ENCODE measurements at places on chromosomes 11 and 22.

DNA sequence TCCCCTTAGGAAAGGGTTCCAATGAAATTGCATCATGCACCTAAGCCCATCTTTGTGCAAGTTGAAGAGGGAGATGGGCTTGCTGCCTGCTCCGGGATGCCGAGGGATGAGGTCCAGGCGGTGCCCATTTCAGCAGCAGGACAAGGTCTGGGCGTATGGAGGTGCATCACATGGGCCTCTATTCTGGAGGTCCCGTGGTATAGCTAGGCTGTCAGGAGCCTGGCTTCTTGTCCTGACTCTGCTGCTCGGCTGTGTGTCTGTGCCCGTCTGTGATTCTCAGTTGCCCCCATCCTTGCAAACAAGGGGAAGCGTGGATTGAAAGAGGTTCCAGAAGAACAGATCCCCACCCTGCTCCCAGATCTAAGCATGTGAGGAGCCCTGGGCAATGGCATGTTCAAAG lies 130.0 kb downstream of the OSBP2 start:
- no peak for DNase-seq

DNA sequence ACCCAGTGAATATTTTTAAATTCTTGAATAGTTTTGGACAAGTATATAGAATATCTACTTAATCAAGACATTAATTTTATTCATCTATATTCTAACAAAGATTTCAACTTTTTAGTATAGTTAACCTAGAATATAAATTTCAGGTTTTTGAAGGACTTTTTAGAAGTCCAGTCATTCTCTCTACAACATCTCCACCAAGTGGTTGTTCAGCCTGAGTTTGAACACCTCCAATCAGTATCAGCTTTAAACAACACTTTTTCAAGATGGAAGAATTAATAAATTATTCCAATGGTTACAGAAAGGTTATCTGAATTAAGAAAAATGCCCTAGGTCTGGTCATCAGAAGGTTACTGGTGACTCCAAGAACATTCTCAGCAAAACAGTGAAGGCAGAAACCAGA lies 31.8 kb downstream of the EIF3M start:
- DNase-seq = peak; percentile 3

DNA sequence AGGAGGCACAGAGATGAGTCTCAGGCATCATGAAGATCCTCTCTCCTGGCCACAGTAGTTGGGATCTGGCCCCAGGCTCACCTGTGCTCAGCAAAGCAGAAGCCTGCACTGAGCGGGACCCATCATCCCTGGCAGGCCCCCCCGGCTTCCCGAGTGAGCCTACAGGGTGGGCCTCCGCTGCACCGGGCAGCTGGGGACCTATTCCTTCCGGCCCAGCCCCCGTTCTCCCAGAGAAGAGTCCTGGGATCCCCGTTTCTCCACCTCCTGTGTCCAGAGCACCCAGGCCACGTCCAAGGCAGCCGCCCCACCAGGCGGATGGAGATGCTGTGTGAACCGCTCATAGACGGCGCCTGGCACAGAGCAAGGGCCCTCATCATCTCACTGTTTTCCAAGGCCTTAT lies 52.5 kb downstream of the ANO1 start:
- DNase-seq = no peak

- peak; percentile 29 for DNase-seq
Measured at GRCh38 chr22:17370026-17370765, 936 bp downstream of the CECR2 start.

DNA sequence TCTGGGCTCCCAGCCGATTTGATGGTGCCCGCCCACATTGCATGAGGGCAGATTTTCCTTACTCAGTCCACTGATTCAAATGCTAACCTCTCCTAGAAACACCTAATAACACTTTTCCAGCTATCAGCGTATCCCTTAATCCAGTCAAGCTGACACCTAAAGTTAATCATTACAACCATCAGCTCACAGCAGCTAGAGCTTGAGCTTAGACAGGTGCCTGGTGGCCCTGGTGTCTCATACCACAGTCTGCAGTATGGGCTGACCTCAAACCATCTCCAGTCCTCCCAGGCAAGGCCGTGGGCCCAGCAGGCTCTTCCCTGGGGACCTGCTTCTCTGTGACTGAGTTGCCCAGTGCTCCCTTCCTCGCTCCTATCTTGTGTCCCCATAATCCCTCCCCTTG lies 174.4 kb upstream of the NECTIN1 start:
- no peak for DNase-seq

- no peak for DNase-seq
Measured at GRCh38 chr11:43786016-43786415, 94.6 kb upstream of the ALKBH3 start.

DNA sequence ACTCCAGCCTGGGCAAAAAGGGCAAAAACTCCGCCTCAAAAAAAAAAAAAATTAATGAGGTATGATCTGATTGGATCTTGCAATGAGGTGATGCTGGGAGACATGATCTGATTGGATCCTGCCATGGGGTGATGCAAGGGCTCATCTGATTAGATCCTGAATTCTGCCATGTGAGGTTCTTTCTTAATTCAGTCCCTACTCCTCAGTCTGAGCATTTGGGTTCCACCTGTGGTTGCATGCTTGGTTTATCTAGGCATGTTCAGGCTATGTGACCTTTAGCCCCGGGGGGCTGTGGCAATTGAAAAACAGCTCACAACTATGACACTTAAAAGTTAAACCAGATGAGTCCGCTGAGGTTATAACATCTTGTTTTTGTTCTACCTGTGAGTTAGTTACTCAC lies 4.8 kb upstream of the TRIM6 start:
- no peak for DNase-seq

DNA sequence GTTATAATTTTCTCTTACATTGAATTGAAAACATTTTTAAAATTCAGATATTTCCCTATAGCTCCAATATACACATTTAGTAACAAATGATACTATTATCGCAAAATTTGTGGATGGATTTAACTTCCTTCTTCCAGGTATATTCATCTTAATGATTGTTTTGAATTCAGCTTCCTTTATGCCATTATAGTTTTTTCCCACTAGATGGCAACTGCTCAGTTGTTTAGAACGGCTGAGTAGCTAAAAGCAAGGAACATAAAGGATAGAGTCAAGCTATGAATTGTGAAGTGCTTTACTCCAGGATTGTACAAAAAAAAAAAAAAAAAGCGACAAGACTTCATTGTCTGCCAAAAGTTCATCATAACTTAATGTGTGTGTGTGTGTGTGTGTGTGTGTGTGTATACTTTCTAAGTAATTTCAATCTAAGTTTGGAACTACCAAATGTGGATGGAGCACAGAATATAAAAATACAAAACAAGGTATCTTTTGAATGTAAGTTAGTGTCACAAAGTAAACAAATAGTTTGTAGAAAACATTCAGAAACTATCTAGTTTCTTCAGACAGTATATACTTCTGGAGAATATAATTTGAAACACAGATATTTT lies 846.4 kb downstream of the DLG2 start:
- no peak for DNase-seq

DNA sequence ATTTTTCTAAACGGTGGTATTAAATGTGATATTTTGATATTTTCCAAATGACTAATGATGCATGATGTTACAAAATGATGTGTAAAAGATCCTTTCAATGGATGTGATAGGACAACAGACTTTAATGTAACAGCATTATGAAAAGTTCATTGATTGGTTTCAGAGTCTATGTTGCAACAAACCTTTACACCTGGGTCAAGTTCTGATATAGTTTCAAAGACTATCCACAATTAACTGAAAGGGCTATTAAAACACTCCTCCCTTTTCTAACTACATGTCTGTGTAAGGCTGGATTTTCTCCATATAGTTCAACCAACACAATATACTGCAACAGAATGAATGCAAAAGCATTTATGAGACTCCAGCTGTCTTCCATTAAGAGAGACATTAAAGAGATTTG lies 35.7 kb downstream of the SMCO4 start:
- DNase-seq = no peak

- no peak for DNase-seq
Measured at GRCh38 chr11:79486242-79486984, 45.6 kb upstream of the TENM4 start.

DNA sequence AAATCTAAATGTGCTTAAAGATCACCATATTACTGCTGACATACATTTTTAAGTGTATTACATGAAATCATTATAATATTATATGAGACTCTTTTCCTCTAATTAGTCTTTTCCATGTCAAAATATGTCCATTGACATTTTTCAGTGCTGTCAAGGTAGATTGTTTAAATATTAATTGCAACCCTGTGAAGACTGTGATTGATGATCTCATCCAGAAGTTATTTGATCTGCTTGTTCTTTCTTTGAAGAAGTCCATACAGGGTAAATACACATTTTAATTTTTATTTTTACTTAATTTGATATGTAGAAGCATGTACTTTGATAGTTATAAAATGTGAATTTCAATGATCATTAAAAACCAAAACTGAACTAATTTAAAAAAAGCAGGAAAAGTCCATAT lies 38.4 kb downstream of the DYNC2H1 start:
- no peak for DNase-seq

DNA sequence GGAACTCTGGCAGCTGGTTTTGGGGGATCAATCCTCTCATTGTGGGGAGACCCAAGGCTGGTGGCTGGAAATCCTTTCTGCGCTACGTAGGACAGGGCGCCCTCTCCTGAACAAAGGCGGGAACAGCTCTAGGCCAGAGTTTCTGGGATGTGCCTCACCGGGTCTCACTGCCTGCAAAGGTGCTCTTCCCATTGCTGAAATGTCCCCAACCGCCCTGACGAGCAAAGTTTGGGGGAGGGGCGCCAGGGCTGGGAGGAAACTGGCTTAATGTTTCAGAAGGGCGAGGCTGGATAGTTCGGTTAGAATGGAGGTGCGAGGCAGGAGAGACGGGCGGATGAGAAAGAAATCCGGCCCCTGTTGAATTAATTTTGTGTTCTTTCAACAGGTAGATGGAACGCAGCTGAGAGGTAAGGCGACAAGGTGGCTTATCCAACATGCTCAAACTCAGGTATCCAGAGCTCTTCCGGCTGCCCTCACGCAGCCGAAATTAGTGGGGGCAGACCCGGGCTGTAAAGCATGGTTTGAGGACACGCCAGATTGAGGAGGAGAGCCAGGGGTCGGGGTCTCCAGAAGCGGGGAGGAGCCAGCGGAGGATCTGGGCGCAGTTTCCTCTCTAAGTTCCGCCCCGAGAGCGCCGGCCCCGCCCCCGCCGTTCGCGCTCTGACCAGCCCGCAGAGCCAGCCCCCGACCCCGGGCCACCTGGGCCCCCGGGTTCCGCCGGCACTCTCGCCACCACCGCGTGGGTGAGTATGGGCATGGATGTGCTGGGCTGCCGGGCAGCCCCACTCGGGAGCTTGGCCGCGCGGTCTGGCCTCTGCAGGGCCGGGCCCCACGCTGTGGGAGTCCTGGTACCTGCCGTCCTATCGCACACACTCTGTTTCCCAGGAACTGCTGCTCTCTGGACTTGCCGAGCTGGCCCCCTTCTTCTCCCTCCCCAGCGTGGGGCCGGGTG lies at the start of gene PGAP2:
Gene PGAP2, plus strand, starts transcription at position 652 of the 952 bp plus-strand sequence. CDS start 2,700 bp downstream, outside the sequence.
- DNase-seq = peak; percentile 94

GRCh38 chr11:86274999-86275398 lies 27.0 kb upstream of the HIKESHI start:
- no peak for DNase-seq

DNA sequence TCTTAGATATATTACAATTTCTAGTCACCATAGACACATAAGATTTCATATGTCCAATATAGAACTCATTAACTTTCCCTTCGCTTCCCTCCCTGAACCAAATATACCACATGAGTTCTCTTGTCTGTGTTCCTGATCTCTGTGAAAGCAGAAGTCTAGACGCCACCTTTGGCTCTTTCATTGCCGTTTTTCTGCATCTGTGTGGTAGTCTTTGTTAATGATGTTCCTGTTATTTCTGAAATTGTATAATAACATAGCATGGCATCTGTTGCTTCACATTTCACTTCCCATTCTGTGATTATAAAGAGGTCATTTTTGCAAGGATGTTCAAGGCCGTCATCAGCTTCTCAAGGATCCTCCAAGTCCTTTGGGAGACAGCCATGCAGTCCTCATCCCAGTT lies 58.5 kb downstream of the NCAM1 start:
- no peak for DNase-seq

DNA sequence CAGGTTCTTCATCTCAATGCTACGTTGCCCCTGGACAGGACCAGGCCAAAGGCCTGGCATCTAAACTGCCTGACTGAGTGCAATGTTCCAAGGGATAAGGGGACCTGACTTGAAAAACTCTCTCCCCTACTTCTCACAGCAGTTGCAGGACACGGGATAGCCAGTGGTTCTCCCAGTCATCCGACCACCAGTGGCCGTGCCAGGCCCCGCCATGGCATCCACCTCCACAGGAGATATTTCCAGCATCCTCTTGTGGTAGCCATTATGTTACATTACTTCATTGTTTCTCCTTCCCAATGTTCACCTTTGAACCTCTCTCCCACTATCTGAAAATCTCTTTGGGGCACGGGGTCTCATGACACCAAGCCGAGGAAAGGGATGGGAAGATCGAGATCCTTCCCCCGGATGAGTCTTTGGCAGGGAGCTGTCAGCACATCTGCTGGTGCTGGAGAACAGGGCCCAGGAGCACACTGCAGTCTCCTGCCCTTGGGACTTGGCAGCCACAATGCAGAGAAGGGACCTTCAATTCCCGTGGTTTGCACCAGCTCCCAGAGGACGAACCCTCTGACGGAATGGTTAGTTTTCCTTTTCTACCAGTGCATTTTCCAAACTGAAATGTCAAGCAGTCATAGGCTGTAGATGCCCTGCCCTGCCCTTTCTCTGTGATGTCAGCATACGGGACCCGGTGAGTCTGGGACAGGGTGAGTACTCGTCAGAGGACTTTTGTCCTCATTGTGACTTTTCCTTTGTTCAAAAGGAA lies 121.2 kb downstream of the ETS1 start:
- no peak for DNase-seq

GRCh38 chr22:27811778-27812177 lies 10.2 kb upstream of the MN1 start:
- DNase-seq = no peak

GRCh38 chr11:63510360-63511047 lies 4.6 kb downstream of the LGALS12 start:
- no peak for DNase-seq

GRCh38 chr22:29018293-29019189 lies 43.1 kb downstream of the C22orf31 start:
- no peak for DNase-seq

- DNase-seq = no peak
Measured at GRCh38 chr11:66841861-66842260, 1.4 kb upstream of the RCE1 start.

DNA sequence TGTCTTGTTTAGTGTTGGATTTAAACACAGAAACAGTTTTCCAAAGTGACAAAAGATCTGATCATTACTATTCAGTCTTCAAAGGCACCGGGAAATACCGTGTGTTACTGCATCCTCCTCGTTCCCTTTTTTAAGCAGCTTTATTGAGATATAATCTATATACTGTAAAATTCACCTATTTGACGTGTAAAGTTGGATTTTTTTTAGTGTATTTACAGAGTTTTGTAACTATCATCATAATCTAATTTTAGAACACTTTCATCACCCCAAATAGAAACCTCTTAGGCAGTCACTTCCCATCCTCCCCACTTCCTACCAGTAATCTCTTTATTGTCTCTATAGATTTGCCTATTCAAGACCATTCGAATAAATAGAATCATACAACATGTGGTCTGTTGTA lies 1.4 kb downstream of the ANO5 start:
- DNase-seq = no peak

- no peak for DNase-seq
Measured at GRCh38 chr22:36826262-36826661, 9.4 kb upstream of the PVALB start.

- no peak for DNase-seq
Measured at GRCh38 chr22:28171712-28172111, 252.7 kb upstream of the PITPNB start.

GRCh38 chr22:46688949-46689348 lies 49.1 kb downstream of the CERK start:
- no peak for DNase-seq

GRCh38 chr11:5242933-5243815 lies 6.5 kb downstream of the HBG1 start:
- no peak for DNase-seq
